Panc1 (cell line): ENCODE measurements at places on chromosomes 11 and 22.

DNA sequence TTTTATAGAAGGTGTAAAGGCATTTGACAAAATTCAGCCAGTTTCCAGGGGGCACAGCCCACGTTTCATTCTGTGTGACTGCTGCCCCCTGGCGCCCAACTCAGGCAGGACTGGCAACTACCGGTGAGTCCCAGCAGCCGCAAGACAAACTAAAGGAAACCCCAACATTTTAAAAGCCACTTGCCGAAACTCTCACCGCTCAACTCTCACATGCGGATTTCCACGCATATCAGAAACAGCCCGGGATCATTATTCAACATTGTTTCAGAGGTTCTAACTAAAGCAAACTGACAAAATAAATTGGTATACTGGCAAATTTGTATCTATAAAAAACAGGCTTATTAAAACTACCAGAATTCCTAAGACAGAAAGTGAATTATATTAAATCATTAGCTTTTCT, 48.2 kb downstream of the MORC2 start:
- DNase-seq: peak; percentile 12

DNA sequence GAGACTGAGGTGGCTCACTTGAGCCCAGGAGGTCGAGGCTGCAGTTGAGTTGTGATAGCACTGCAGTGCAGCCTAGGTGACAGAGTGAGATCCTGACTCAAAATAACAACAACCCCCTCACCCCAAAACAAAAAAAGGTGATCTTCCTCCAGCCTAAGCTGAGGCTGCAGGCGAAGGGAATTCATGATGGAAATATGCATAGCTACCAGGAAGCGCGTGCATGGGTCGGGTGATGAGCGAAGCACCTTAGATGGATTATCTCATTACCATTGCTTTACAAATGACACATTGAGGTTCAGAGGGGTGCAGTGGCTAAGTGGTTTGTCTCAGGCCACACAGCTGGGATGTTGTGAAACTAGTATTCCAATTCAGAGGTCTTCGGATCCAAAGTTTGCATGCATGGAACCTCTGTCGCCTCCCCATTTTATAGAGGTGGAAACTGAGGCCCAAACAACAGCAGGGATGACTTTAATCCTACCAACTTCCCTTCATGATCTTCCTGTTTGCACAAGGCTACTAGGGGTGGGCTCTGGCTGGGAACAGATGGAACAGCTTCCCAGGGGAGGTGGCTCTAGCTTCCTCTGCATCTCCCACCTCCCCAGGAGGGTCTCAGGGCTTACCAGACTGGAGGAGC, 4.6 kb downstream of the SLC29A2 start:
- DNase-seq: no peak

GRCh38 chr11:66333896-66334604, 2.2 kb downstream of the RIN1 start:
- DNase-seq: no peak

DNA sequence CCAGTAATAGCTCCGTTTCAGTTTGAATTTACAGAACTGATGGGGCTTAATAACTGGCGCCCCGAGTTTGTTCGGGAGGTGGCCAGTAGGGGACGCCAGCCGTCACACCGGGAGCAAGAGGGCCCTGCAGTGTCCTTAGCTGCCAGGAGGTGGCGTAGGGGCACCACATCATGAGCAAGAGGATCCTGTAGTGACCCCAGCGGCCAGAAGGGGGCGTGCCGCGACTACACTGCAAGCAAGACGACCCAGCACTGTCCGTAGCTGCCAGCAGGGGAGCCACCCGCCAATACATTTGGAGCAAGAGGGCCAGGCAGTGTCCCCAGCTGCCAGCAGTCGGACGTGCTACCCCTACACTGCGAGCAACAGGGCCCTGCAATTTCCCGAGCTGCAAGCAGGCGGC, 663.7 kb upstream of the B3GAT1 start:
- DNase-seq: no peak

DNA sequence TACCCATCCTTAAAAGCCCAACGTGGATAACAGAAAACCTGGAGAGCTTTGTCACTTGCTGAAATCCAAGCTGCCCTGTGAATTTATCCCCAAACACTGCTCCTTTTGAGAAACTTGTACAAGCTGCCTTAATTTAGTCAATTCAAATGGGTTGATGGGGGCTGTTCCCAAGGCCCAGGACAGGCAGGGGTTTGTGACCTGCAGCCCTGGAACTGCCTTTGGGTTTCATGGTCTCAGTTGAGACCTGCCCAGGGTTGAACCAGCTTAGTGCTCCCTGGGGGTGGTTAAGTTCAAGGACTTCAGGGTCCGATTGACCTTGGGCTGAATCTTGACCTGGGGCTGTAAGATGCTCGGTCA, 112.1 kb upstream of the OR4B1 start:
- DNase-seq: no peak

DNA sequence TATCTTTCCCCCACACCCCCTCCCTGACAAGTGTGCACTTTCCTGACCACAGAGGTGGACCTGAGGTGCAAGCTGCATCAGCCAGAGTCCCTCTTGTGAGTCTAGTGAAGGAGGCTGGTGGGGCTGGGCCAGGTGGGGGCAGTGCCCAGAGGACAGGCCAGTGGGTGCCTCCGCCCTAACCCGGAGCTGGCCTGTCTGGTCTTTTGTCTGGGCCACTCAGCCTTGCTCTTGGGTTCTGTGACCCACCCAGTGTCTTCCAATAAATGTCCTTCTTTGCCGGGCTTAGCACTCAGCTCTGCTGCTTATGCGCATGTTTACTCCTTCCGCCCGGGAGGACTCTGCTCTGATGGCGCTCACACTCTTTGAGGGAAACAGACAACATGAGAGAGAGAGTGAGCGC, 526.2 kb downstream of the TBC1D22A start:
- DNase-seq: no peak

DNA sequence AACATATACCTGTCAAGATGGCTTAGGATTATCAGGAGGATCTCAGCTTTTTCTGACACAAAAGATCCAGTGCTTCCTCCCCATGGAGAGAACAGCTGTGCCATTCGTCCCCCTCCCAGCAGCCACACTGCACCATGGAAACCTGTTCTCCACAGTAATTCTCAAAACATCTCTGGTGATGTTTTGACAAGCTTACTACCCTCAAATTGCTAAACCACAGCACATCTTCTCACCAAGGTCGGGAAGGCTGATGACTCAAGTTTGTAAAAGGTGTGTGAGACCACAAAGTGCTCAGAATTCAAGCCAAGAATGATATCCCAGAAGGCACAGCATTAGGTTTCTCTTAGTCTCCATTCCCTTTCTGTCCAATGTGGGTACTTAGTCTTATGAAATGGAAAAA, 3.9 kb upstream of the RAB38 start:
- no peak for DNase-seq
